ENCODE measurements at places on chromosomes 7 and 10. TPM values are rescaled to one million over a fixed set of nuclear protein-coding genes. Genes with fewer than 3 reads are reported as not detected.

- peak; percentile 53 for DNase-seq
Observed at GRCh38 chr7:74173074-74173473, 1.1 kb upstream of the EIF4H start.

GRCh38 chr10:104325436-104326435 lies 12.5 kb downstream of the ITPRIP start:
- no peak for DNase-seq

DNA sequence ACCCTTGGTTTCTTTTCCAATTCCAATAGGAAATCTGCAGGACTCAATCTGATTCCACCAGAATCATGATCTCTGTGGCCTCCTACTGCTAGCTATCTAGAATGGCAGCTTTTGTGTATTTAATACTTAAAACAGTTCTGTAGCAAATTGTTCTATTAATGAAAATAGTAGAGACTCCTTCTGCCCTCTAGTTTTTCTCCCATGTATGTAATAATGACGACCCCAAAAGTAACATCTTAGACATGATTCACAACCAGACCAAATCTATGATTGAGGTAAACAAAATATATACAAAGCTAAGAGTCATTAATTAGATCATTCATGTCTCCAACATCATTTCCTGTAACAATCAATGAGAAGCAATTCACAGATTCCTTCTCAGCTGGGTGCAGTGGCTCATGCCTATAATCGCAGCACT lies 259.1 kb upstream of the MKLN1 start:
- DNase-seq: no peak

DNA sequence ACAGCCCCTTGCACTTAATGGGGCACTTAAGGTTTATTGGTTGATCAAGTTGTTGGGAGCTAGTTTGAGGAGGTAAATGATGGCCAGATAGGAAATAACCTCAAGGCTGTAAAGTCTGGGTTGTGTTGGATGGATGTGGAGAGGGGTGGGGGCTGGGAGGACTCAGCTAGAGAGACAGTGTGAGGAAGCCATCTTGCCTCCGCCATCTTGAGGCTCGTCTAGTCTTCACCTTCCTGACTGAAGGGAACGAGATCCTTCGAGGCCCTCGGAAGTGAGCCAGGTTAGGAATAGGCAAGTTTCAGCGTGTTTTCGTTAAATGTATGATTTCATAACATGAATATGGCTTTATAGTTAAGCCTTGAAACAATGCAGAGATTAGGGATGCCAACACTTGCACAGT lies 5.5 kb downstream of the GALNT17 start:
- DNase-seq: no peak

GRCh38 chr10:102468683-102469082 lies 17.3 kb upstream of the C10orf95 start:
- DNase-seq: no peak

DNA sequence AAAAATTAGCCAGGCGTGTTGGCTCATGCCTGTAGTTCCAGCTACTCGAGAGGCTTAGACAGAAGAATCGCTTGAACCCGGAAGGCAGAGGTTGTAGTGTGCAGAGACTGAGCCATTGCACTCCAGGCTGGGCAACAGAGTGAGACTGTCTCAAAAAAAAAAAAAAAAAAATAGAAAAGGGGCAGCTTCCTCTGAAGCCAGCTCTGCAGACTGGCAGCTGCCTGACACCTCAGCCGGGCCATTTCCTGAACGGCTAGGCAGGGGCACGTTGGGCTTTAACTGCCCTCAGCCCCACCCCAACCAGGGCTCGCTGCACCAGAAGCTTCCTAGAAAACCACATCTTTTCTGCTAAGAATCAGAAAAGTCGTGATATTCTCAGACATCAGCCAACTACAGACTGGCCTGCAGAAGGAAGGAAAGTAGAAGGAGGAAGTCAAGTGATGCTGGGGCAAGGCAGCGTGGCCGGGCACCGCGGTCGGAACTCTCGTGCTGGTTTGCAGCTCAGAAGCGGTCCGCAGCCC lies 38.0 kb downstream of the PRKAG2 start:
- no peak for DNase-seq

- DNase-seq: no peak
Observed at GRCh38 chr7:35477609-35478008, 217.3 kb downstream of the HERPUD2 start.

- no peak for DNase-seq
Observed at GRCh38 chr7:81036057-81036456, 117.2 kb upstream of the SEMA3C start.

GRCh38 chr7:156397249-156397648 lies 243.3 kb upstream of the RNF32 start:
- DNase-seq: no peak

DNA sequence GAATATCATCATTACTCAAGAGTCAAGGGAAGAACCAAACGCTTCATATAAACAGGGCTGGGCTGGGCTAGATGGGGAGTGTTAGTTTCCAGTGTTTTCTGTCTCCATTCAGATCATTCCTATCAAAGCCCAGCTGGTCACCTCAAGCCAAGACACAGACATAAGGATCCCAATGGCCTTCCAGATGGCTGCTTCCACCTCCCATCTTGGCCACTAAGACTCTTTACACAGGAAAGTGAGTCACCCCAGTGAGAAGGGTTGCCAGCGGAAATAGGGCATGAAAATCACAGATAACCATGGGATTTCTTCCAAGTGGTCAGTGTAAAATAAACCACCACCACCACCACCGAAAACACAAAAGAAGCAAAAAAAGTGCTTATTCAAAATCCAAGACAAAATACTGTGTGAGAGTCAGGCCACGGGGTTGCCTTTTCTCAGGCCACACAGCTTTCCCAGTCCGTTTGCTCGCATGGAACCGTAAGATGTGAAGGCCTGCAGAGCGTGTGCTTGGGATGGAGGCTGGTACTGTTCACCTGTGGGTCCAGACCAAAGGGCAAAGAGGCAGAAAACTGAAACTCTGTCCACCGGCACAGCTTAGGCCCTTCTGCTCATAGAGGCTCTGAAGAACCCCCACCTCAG lies 5.6 kb downstream of the PRSS2 start:
- no peak for DNase-seq

GRCh38 chr10:45586028-45586824 lies 86.3 kb downstream of the ZFAND4 start:
- DNase-seq: no peak

- DNase-seq: no peak
Observed at GRCh38 chr10:50333872-50334271, 82.6 kb upstream of the ASAH2 start.

GRCh38 chr7:70701991-70702390 lies 430.0 kb upstream of the GALNT17 start:
- DNase-seq: no peak

- peak; percentile 42 for DNase-seq
Observed at GRCh38 chr10:58781873-58782488, 269.3 kb downstream of the BICC1 start.

GRCh38 chr7:28986028-28986764 lies 28.1 kb upstream of the TRIL start:
- DNase-seq: no peak

DNA sequence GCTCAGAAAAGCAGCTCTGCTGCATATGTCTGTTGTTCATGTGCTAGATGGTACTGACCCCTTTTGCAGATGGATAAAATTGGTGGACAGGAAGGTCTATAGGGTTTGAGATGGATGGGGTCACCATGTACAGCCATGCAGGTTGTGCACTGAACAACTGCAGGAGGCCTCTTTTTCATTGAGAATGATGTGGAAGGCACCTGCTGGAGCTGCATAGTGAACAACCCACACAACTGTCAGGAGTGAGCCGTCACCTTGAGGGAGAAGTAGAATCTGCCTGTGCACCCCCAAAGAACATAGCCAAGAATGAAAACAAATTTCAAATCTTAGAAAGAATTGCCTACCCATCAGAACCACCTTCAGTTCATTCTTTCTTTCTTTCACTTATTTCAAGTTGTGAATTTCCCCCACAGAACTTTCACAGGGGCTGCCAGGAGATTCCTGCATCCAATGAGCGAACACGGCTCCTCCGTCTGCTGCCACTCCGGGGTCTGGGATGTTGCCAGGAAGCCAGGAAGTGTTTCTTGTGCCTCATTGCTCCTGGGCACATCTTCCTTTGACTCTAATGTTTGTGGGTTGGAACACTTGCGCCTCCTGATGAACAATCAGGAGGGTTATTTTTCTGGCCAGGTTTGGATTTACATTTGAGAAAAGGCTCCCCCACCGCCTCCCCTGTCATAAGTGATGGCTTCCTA lies 53.7 kb upstream of the DOCK1 start:
- DNase-seq: no peak

DNA sequence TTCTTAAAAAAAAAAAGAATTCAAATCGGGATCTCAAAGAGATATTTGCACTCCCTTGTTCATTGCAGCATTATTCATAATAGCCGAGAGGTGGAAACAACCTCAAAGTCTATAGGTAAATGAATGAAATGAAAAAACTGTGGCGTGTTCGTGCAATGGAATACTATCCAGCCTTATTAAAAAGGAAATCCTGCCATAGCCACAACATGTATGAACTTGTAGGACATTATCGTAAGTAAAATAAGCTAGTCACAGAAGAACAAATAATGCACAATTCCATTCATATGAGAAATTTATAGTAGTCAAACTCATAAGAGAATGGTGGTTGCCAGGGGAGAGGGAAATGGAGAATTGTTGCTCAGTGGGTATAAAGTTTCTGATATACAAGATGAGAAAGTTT lies 37.9 kb downstream of the GRK5 start:
- DNase-seq: no peak

GRCh38 chr10:26697922-26698608 lies 564 bp downstream of the PDSS1 start:
- DNase-seq: no peak

- DNase-seq: no peak
Observed at GRCh38 chr7:128201067-128201689, 39.9 kb upstream of the LEP start.

DNA sequence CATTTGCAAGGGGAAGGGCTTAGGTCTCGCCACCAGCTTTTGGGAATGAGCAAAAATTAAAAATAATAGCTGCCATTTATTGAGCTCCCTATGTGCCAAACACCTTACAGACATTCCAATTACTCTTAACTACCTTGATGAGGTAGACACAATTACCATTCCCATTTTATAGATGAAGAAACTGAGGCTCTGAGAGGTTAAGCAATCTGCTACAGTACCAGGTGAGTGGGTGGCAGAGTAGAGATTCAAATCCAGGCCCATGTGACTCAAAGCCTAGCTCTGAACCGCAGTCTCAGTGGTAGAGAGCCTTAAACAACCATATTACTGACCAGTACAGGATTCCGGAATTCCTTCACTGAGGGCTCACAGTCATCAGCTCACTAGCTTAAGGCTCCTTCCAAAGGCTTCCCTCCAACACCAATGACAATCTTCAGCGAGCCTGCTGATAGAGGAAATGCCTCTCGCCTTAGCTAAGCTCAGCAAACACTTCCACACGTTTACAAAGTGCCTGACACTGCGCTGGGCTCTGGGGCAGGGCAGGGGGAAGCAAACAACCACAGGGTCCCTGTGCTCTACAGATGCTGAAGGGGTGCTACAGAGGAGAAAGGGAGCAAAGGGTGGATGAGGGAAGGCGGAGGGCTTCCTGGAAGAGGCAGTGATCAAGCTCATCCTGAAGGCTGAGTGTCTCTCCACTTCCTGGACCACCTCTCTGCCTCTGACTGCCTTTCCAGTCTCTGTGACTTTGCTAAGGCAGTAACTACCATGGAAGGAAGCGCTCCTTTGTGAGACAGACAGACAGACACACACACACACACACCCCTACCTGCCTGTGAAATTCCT lies 7.4 kb downstream of the LRRC20 start:
- DNase-seq: no peak

DNA sequence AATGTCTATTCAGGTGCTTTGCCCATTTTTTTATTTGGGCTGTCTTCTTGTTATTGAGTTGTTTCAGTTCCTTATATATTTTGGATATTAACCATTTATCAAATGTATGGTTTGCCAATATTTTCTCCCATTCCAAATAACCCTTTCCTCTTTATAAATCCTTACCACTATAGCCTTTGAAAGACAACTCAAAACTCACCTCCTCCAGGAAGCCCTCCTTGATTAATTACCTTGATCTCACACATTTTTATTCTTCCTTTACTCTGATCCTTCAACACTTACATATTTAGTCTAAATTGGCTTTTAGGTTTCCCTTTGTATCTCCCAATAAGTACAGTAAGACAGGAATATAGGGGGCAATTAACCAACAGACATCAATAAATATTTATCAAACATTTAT lies 42.9 kb downstream of the NRCAM start:
- DNase-seq: no peak

DNA sequence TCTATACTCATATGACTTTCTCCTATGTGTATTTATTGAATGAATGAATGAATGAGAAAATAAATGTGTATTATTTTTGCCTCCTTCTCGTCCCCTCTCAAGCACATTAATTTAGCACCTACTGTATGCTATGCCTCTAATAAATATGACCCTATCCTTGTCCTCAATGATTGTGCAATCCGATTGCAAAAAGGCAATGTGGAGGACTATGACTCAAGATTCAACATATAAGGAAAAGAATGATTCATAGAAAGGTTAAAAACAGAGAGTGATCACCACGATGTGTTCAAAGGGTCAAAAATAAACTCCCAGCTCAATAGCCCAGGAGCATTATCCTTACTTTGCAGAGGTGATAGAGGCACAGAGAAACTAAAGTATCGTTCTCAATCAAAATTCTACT lies 322.8 kb upstream of the SORCS1 start:
- no peak for DNase-seq

- DNase-seq: no peak
Observed at GRCh38 chr10:124243702-124244121, 150.3 kb upstream of the CHST15 start.

GRCh38 chr10:77578583-77579227 lies 58.9 kb downstream of the KCNMA1 start:
- no peak for DNase-seq

- DNase-seq: peak; percentile 44
Observed at GRCh38 chr10:96334616-96335526, 23.9 kb downstream of the OPALIN start.

DNA sequence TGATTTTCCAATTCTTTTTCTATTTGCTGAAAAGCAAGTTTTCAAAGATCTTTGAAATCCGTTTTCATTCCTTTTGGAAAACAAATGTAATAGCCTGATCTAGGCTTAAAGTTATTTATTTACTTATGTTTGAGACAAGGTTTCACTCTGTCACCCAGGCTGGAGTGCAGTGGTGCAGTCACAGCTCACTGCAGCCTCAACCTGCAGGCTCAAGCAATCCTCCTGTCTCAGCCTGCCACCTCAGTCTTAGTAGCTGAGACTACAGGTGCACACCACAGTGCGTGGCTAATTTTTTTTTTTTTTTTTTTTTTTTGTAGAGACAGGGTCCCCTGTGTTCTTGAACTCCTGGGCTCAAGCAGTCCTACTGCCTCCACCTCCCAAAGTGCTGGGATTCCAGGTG lies 4.6 kb downstream of the ST7 start:
- no peak for DNase-seq

- DNase-seq: no peak
Observed at GRCh38 chr7:116447966-116448839, 51.3 kb upstream of the CAV2 start.

The SLC35B4 gene
- 17.8 TPM for polyA plus RNA-seq

The MCU gene
- polyA plus RNA-seq: 64.5 TPM

The KCNH2 gene
- 0.12 TPM for polyA plus RNA-seq

The UCN3 gene
- polyA plus RNA-seq: not detected

The COBL gene
- polyA plus RNA-seq: 4.9 TPM

The LRRD1 gene
- polyA plus RNA-seq: not detected

The GRM3 gene
- polyA plus RNA-seq: not detected

The RALA gene
- polyA plus RNA-seq: 19.5 TPM

The SDK1 gene
- polyA plus RNA-seq: 2.4 TPM

The SPDYE6 gene
- not detected for polyA plus RNA-seq

The KLF14 gene
- polyA plus RNA-seq: not detected

The CDK1 gene
- polyA plus RNA-seq: 42.6 TPM

The MKI67 gene
- 6.7 TPM for polyA plus RNA-seq

The NOC3L gene
- 7.6 TPM for polyA plus RNA-seq

The HPS1 gene
- polyA plus RNA-seq: 33.7 TPM

The MCM10 gene
- polyA plus RNA-seq: 2.8 TPM

The MET gene
- 21.8 TPM for polyA plus RNA-seq

The GJC3 gene
- 1.4 TPM for polyA plus RNA-seq
